Thymus (tissue), 14 donors: ENCODE measurements at places on chromosomes 3 and 15. TPM values are rescaled to one million over a fixed set of nuclear protein-coding genes. Genes with fewer than 3 reads are reported as not detected.
A peak's percentile ranks its signal among the peaks of the same experiment; 100 is the strongest.

- no peak for DNase-seq
Measured at GRCh38 chr3:124986192-124987143, 51.9 kb upstream of the MUC13 start.

- DNase-seq: no peak
Measured at GRCh38 chr15:29078541-29078940, 191.1 kb downstream of the NSMCE3 start.

GRCh38 chr15:93716615-93717231 lies 514.6 kb upstream of the MCTP2 start:
- DNase-seq: no peak

DNA sequence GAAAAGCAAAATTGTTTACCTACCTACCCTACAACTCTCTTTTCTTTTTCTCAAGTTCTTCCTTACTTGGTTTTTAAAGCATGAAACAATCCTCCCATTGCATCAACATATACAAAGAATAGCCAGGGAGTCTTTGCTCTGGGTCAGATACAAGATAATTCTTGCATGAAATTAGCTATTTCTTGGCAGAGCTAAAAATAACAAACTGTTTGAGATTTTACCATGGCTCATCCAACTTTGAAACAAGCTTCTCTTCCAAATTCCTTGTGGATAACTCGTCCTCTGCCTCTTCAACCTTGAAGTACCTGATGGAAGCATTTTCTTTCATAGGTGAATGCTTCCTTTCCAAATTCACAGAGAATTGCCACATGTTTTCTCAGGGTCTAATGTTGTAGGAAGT lies 9.2 kb upstream of the CBLB start:
- no peak for DNase-seq

DNA sequence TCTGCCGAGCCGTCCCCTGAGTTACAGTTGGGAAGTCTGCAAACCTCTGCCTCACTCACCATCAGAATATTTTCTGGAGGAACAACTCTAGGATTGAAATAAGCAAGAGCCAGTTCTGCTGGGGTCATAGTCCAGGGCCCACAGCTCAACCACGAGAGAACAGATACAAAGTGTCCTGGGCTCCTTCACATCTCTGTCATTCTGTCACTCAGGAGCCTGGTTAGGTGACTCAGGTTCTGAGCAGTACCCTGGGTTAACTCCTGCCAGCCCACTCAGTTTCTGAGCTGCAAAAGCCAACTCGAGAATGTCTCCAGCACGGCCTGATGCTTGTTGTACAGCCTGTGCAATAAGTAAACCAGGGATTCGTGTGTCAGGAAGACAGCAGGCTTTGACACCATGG lies 155.7 kb downstream of the SLCO3A1 start:
- DNase-seq: no peak

GRCh38 chr3:10320320-10320677 lies 613 bp downstream of the SEC13 start:
- DNase-seq: peak; percentile 9

DNA sequence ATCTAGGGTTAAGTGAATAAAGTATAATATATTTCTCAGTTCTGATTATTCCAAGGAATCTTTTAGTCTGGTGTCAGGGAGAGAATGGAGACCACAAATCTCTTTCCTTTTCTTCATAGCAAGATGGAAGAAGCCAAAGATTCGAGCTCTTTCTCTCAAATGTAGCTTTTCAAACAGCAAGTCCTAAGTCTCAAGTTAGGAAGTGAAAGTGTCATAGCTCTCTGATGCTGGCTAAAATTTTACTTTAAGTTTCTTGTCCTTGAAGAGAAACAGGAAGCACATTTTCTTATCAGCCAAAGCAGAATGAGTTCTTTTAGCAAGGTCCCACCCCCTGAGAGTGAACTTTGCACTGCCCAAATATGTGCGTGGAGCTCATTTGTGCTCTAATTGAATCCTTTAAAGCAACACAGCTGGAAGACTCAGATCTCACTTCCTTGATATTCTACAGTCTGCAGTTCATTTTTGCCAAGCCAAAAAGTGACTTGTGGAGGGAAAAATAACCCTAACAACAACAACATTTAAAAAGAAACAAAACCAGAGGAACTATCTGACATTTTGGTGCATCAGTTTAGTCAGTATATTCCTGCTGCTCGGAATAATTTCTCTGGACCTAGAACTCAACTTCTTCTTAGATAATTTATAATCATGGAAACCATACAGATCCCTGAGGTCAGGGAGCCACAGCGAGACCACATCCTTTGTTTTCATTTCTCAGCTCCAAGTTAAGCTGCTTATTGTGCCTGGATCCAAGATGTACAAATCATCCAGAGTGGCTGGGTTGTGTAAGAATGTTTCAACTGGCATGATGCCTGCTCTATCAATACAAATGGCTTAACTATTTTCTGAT lies 238.7 kb upstream of the P2RY1 start:
- DNase-seq: peak; percentile 70

GRCh38 chr3:11690863-11691766 lies 47.4 kb upstream of the VGLL4 start:
- DNase-seq: no peak

GRCh38 chr15:23536659-23537058 lies 28.8 kb upstream of the MKRN3 start:
- no peak for DNase-seq

GRCh38 chr15:27422997-27423396 lies 452.0 kb downstream of the GABRG3 start:
- DNase-seq: no peak

- DNase-seq: no peak
Measured at GRCh38 chr3:197356275-197356674, 57.9 kb upstream of the DLG1 start.

GRCh38 chr15:70289191-70289955 lies 191.7 kb upstream of the TLE3 start:
- no peak for DNase-seq

DNA sequence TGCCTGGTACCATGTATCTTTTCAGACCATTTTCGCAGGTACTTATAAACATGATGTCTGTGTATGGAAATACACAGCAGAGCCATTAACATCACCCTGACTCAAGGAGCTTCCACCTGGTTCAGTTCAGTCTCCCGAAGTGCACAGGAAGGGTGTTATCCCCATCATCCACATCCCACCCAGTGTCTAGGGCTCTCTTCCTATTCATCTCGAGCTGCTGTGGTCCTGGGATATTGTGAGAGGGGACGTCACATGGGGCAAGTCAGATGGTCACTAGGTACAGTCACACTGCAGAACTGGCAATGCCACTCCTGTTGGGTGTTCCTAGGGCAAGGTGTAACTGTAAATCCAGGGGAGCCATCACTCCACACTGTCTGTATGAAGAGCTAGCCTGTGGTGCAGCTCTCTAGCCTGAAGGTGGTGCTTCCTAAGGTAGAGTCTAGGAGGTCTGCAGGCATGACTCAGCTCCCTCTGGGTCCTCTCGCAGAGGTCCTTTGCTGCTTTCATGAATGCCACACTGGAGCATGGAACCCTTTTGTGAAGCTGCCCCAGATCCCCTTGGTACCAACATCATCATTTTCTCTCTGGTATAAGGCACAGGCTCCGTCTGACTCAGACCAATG lies 13.9 kb downstream of the ISLR2 start:
- DNase-seq: no peak

DNA sequence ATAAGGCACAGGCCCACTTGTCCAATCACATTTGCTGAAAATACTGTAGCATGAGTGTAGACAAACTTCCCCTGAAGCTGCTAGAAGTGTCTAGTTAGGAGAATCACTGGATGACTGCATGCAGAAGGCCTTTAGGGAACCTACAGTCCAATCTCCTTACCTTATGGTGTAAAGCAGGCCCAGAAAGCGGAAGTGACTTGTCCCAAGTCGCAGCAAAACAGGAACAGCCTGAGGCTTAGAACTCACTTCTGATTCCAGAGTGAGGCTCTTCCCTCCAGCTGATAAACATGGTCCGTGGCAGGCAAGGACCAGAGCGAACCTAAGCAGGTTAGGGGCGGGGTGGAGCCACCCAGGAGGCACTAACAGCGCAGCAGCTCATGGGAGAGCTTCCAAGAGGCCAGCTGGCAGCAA lies 2.5 kb downstream of the GRAMD2A start:
- DNase-seq: no peak

GRCh38 chr3:81497572-81498251 lies 263.7 kb downstream of the GBE1 start:
- no peak for DNase-seq

DNA sequence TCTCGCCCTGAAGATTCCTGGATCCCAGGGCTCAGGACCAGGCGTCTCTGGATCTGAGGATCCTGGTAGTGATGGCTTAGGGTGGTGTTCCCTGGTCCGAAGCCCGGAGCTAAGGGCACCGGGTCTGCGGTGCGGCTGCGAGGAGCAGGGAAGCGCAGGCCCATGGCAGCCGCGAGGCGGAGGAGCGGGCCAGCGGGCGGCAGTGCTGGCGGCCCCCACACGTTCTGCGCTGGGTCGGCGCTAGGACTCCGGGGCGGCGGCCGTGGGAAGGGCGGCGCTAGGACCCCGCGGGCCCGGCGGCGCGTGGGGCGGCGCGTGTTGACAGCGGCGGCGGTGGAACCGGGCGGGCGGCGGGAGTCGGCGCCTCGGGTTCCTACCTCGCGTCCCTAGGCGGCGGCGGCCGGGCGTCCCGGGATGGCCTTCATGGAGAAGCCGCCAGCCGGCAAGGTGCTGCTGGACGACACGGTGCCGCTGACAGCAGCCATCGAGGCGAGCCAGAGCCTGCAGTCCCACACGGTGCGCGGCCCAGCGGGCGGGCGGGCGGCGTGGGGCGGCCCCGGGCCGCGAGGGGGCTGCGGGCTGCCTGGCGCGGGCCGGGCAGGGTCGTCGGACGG lies at the start of gene PXK:
Gene PXK (plus strand): TSS at position 318 of the 614 bp plus-strand sequence. CDS start 97 bp downstream, at position 415.
- peak; percentile 84 for DNase-seq

DNA sequence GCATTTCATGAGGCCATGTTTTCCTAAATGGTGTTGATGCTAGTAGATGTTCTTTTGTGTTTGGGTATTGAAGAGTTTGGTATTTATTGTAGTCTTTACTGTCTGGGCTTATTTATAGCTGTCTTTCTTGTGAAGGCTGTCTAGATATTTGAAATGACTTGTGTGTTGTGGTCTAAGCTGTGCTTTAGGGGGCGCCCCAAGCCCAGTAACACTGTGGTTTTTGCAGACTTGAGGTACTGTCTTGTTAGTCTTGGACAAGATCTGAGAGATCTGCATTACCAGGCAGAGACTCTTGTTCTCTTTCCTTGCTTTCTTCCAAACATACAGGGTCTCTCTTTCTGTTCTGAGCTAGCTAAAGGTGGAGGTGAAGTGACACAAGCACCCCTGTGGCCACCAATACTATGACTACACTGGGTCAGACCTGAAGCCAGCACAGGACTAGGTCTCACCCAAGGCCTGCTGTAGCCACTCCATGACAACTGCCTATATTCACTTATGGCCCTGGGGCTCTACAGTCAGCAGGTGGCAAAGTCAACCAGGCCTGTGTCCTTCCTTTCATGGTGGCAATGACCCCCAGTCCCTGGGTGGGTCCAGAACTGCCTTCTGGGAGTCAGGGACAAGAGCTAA lies 152.1 kb upstream of the TBC1D5 start:
- DNase-seq: peak; percentile 90

DNA sequence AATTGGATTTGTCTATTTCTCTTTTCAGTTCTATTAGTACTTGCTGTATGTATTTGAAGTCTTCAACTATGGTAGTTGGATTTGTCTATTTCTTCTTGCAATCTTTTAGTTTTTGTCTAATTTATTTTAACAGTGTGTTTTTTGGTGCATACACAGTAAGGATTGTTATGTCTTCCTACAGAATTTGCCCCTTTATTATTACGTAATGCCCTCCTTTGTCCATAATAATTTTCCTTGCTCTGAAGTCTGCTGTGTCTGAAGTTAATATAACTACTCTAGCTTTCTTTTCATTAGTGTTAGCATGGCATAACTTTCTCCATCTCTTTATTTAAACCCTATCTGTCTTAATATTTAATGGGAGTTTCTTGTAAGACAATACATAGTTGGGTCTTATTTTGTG lies 105.1 kb upstream of the STT3B start:
- DNase-seq: no peak

- DNase-seq: no peak
Measured at GRCh38 chr3:61919371-61919770, 358.0 kb downstream of the PTPRG start.

- DNase-seq: no peak
Measured at GRCh38 chr3:97658668-97659285, 105.8 kb upstream of the ARL6 start.

GRCh38 chr15:68080334-68080733 lies 26.2 kb downstream of the PIAS1 start:
- DNase-seq: no peak

DNA sequence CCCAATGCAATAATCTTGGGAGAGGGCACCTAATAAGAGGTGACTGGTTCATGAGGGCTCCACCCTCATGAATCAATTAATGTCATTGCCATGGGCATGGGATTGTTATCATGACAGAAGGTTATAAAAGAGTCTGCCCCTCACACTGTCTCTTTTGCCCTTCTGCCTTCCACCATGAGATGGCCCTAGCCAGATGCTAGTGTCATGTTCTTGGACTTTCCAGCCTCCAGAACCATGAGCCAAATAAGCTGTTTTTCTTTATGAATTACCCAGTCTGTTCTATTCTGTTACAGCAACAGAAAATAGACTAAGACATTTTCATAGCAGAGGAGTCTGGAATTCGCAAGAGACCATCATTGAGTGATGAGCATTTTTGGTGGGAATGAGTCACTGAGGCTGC lies 16.0 kb upstream of the RAD18 start:
- no peak for DNase-seq

GRCh38 chr15:85578941-85579701 lies 198.7 kb downstream of the AKAP13 start:
- DNase-seq: no peak

GRCh38 chr15:58518626-58519025 lies 86.8 kb downstream of the LIPC start:
- DNase-seq: no peak

GRCh38 chr15:88623061-88623460 lies 1.9 kb downstream of the AEN start:
- DNase-seq: no peak

DNA sequence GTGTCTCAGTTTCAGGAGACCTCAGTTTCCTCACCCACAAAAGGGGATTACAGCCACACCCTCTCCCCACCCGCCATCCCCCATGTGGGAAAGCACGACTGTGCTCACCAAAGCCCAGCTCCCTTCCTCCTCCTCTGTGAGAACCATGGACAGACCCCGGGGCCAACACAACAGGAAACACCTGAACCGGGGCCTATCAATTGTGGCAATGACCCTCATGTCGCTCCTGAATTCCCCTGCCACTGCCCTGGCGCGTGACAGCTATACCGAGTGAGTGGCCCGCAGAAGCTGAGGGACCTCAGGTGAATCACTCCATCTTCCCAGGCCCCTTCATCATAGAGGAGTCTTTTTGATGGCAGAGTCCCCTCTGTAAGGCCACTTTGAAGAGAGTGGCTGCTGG lies 28.6 kb downstream of the PLEKHO2 start:
- no peak for DNase-seq

GRCh38 chr3:170761103-170761502 lies 108.9 kb downstream of the RPL22L1 start:
- no peak for DNase-seq

Gene NEO1
- 6.1 TPM for total RNA-seq

Gene ATP1B3
- total RNA-seq: 42.0 TPM

Gene STAC
- 1.7 TPM for total RNA-seq

Gene LMOD3
- total RNA-seq: 0.14 TPM

Gene GPR87
- 4.0 TPM for total RNA-seq

Gene LRRC2
- total RNA-seq: 2.5 TPM

Gene TMEM207
- not detected for total RNA-seq

Gene SLC12A1
- 0.05 TPM for total RNA-seq

Gene TMCO5A
- not detected for total RNA-seq

Gene PRTG
- 0.99 TPM for total RNA-seq

Gene PDZRN3
- 4.3 TPM for total RNA-seq

Gene ARRDC4
- total RNA-seq: 6.2 TPM

Gene CILP
- 0.85 TPM for total RNA-seq

Gene C2CD4A
- 0.66 TPM for total RNA-seq

Gene KIF7
- total RNA-seq: 2.7 TPM

Gene NAALADL2
- total RNA-seq: 4.9 TPM

Gene CHRNB4
- 0.47 TPM for total RNA-seq

Gene P2RY1
- 2.6 TPM for total RNA-seq
